ENCODE measurements at places on chromosomes 2 and 18.

GRCh38 chr18:46574000-46574742 is 82.8 kb downstream of the LOXHD1 start:
- no peak for DNase-seq

DNA sequence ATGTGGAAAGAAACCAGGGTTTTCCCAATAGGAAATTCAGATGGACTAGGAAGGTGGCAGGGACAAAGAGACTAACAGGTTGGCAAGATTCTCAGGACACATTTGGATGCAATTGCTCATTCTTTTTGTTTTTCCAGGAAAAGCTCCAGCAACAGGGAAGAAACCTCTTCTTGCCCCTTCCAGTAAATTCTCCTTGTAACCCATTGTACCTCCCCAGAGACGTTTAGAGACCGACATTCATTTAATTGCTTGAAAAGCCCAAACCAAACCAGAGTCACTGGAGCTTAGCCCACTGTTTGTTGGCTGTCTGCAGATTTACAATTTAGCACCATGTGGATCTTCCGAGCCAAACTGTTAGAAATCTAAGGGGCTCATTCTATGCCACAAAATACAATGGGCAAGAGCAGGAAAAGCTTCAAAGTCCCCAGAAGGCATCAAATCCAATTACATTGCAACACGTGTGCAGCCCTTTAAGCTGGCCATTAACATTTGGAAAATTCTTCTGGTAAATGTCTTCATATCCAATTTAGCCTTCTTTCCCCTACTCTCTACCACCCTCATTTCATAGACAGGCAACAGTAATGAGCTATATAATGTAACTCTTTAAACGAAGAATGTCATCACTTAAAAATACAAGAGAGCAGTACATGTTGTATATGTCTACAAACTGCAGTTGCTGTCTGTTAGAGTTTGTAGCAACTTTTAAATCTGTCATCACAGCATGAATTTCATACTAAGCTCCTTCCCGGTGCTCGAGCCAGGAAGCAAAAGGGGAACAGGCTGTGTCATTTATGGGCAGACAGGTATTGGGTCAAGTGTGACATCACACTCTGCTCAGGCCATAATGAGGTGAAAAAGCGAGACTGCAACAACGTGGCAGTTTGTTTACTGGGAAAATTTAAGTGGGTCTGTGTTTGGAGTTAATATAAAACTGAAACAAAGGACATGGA is 235.6 kb upstream of the HNRNPA3 start:
- no peak for DNase-seq

GRCh38 chr2:174005801-174006419 is 40.7 kb upstream of the SP3 start:
- no peak for DNase-seq

GRCh38 chr2:154194909-154195643 is 323.4 kb downstream of the GALNT13 start:
- DNase-seq: no peak

DNA sequence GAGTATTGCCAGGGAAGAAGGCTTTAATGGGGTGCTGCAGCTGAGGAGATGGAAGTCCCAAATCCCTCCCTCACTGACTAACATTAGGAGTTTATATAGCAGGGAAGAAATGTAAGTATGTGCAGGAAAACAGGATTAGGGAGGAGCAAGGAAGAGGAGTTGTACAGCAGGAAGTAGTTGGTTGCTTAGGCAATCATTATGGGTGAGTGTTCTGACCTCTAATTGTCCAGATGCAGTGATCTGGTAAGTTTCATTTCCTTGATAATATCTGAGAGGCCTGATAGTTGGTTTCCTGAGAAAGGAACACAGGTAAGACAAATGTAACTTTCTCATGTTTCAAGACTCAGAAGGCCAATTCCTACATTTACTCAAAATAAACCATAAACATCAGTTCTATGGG is 331.9 kb upstream of the GULP1 start:
- no peak for DNase-seq

DNA sequence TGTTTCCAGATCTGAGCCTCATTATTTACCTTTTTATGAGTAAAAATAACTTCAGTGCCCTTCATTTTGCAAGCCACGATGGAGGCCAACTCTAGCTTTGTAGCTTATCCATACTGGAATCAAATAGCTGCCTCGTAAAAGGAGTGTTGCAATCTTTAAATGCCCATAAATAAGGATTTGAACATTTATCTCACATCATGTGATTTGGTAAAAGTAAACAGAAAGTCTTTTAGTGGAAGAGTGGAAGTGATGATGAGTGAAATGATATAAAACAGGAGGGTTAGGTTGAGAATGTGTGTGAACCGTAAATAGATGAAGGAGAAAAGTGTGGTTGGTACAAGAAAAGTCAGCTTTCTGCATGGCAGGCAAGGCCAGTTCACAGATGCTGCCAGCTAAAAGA is 348.9 kb downstream of the OSR1 start:
- DNase-seq: no peak

DNA sequence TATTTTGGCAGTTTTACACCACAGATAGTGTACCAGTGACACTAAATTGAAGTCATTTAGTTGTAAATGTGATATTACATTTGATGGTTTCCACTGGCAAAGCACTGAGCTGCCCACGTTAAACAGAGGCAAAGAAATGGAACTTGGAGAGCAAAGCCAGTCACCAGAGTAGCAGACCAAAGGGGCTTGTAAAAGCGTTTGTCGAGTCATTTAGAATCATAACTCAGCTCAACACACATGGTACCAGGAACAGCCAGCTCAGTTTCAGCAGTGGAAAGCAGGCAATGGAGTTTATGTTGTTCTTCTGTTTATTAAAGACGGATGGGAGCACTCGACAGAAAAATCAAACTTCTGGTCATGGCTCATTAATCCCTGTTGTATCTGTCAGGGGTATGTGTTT is 91.2 kb downstream of the POU3F3 start:
- no peak for DNase-seq

DNA sequence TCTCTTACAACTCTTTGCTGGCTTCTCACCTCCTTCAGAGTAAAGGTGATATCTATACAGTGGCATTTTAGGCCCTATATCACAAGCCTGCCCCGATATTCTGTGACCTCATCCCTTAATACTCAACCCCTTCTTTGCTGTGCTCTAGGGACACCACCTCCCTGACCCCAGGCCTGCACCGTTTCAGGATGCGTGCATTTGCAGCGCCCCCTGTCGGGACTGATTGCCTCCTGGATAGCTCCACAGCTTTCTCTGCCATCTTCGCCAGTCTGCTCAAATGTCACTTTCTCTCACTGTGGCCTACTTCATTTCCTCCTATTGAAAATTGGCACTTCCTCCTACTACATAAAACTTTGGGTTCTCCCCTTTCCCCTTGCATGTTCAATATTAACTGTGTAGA is 289.6 kb downstream of the SOCS6 start:
- DNase-seq: peak; percentile 38

GRCh38 chr18:60883587-60883986 is 449.6 kb upstream of the CDH20 start:
- no peak for DNase-seq

GRCh38 chr2:69616755-69617154 is 26.8 kb downstream of the AAK1 start:
- no peak for DNase-seq

DNA sequence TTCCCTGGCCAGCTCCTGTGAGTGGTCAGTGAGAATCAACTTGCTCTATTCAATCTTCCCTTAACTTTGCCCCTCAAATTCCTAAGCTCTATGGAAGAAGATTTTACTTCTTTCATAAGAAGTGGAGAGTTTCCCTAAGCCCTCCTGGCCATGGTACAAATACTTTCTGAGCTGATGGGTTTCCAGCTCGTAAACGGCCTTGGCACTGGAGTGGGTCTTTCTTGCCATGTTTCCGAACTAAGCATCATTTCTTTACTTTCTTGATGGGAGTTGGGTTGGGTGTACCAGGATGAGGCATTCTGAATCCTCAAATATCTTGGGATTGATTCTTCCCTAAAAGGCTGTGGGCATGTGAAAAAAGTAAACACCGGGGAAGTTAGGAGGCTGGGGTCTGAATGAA is 72.5 kb downstream of the ACKR3 start:
- no peak for DNase-seq

GRCh38 chr18:3248658-3249359 is 1.2 kb downstream of the MYL12A start:
- no peak for DNase-seq

- DNase-seq: no peak
These were observed 30.4 kb downstream of the AOX1 start for GRCh38 chr2:200616193-200616592.

DNA sequence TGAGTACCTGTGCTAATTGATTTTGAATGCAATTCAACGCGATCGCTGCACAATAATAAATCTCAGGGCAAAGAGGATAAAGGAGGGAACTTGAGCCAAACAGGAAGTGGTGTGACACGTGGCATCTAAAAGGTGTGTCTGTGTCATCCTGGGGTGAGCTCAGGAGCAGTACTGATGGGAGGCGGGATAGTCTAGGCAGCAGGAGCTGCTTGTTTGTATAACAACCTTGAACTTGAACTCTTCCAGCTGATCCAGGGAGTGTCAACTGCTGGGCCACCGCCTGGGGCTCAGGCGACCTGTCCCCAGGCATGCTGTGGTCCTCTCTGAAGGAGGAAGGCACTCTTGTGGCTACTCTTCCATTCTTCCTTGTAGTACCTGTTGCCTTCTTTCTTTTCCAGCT is 61.2 kb downstream of the BOD1L2 start:
- no peak for DNase-seq

- DNase-seq: no peak
These were observed 41.0 kb downstream of the TMEM87B start for GRCh38 chr2:112096098-112096497.

DNA sequence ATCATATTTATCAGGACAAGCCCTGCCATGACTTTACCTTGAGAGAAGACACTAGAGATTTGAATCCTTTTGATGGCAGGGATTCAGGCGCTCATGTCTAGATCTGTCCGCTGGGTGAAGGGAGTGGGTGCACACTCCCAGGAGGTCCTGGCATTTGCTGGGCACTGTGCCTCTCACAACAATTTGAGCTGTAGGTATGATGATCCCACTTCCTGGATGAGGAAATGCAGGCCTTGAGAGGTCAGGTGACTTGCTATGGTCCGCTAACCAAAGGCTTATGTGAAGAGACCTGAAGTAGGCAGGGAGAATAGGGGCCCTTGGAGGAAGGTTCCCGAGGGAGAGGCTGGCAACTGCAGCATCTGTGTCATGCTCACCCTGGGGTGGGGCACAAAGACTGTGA is 206.1 kb downstream of the HAUS1 start:
- DNase-seq: no peak

GRCh38 chr2:228866781-228867180 is 404.3 kb downstream of the PID1 start:
- DNase-seq: no peak

DNA sequence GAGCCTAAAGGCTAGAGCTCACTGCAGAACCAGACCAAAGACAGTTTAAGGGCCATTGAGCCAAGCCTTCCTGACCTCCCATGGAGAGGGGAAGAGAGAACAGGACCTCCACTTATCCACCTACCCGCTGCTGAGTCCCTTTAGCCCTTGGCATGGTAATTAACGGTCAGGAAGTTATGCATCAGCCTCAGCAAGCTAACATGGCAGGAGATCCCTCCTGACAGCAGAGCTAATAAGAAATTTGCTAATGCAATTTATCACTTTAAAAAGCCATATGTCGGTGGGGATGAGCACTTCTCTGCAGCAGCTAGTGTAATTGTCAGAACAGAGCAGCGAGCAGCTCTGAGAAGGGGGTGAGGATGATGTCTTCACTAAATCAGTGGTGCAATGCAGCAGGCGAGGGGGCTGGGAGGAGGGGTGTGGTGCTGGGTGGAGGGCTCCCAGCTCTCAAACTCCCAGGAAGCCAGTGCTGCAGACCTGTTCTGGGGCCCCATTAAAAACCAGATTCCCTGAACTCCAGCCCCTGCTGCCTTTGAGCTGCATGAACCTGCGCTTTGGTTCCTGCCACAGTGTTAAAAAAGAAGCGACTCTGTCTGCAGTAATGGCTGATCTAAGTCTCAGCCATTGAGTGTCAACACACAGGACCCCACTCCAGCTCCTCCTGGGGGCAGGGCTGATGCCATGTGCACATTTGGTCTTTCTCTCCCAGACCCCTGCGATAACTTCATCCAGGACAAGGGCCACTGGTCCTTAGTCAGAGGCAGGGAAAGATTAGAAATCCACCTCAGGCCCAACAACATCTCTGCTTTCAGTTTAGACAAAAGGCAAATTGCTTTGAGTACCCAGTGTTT is 84.2 kb upstream of the STPG4 start:
- DNase-seq: no peak

DNA sequence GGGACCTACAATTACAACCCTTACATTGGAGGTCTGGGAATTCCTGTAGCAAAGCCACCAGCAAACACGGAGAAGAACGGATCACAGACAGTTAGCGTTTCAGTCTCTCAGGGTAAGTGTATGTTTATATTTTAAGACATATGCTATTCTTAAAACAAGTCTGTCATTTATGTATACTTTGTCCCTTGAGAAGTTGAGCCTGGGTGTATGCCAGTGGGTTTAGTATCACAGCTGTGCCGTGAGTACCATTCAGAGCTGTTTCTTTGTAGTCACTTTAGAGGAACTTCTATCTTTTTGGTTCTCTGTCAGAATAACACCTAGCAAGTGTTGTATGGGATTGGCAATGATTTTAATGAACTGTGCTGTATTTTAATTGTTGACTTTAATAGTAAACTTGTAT is 125.6 kb downstream of the BIRC6 start:
- DNase-seq: no peak

GRCh38 chr2:183035298-183035953 is 2.8 kb downstream of the NCKAP1 start:
- no peak for DNase-seq

DNA sequence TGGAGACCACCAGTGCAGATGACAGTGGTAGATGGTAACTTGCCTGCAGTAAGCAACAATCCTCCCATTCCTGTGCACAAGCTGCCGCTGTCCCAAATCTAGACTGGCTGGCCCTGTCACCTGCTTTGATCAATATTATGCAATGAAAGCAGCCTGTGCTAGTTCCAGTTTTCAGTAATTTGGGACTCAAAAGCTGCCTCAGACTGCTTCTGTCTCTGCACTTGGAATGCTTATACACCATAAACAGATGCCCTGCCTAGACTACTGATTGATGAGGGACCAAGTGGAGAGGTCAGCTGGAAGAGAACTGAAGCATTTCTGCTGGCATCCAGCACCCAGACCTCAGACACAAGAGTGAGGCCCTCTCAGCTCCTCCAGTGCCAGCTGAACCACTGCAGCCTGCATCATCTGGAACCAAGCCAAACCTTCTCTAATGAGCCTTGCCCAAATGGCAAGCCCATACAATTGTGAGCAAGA is 24.9 kb downstream of the CCBE1 start:
- DNase-seq: no peak

GRCh38 chr2:157625296-157625695 is 3.4 kb downstream of the ACVR1C start:
- no peak for DNase-seq

GRCh38 chr2:211133766-211134165 is 577.4 kb downstream of the CPS1 start:
- DNase-seq: no peak

GRCh38 chr2:65458999-65459398 is 26.6 kb upstream of the SPRED2 start:
- DNase-seq: no peak

DNA sequence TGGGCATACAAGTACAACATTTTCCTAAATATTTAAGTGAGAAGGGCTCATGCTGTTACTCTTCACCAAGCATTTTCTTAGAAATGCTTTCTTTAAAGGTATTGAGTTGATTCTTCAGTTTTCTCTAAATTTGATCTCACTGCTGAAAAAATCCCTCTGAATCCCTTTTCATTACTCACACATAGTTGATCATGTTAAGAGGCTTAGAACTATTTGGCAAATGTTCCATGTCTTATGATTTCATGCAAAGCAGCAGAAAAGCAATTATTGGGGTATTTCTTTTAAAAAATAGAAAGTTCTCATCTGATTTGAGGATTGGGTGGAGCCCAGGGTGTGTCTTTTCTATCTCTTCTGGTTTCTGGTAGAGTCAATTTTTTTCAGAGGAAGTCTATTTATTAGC is 1079.8 kb upstream of the ZEB2 start:
- no peak for DNase-seq

All from HEK293T (cell line).